ENCODE measurements at places on chromosomes 3 and 15.

DNA sequence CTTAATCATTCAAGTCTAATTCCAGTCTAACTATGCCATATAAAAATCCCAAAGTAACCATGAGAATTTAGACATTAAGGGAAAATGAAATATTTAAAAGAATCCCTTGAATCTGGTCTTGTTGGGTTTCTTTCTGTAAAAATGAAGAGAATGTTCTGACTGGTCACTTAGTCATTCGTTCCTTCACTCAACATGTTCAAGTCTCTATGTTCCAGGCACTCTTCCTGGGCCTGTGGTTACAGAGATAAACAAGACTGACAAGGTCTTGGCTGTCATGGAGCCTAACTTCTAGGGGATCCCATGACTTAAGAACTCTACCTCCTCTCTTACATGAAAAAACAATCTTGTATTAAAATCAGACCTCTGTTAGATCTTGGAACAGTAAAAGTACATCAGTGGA is 638.6 kb upstream of the TBL1XR1 start:
- no peak for DNase-seq

- DNase-seq: no peak
Observed at GRCh38 chr15:77187751-77188464, 117.0 kb upstream of the TSPAN3 start.

- DNase-seq: no peak
Observed at GRCh38 chr15:42158941-42159340, 2.5 kb upstream of the PLA2G4F start.

DNA sequence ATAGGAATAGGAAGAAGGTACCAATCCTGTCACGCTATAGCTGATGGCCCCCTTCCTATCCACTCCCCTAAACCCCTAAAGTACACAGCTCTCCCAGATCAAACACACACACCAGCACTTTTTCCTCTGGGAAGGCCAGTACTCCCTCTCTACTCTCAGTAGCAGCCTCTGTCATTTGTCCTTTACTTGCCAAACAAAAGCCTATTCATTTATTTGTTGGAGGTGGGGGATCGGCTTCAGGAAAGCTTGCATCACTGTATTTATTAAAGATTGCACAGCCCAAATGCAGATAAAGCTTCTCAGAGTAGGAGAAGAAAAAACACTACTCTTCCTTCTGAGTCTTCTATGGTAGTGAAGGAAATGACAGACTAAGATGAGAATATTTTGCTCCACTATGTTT is 429.7 kb upstream of the RASGRP1 start:
- no peak for DNase-seq

GRCh38 chr3:11282250-11283138 is 10.3 kb downstream of the ATG7 start:
- no peak for DNase-seq

GRCh38 chr15:43209059-43209824 is 11.6 kb downstream of the EPB42 start:
- DNase-seq: no peak

GRCh38 chr15:37789397-37789786 is 145.0 kb upstream of the TMCO5A start:
- DNase-seq: no peak

GRCh38 chr3:116474801-116475200 is 29.5 kb upstream of the LSAMP start:
- DNase-seq: no peak

DNA sequence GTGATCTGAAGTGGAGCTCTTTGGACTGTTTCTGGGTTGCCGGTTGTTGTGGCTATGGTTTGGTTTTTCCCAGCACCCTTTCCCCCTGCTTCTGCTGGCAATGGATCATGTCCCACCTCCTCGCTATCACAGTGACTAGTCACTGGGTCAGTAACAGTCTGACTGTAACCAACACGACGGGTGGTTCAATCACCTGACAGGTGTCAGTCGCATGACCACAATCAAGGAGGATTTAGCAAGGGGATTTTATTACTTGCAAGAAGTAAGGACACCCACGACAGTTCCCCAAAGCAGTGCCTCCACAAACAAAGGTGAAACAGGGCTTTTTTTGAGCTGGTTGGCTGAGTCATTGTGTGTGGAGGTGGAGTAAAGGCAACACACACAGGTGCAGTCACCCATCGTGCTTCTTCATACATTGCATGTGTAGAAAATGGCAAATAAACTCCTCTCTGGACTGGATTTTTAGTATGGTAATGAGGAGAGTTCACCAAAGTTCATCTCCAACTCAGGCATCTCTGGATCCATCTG is 58.8 kb upstream of the FAM3D start:
- DNase-seq: no peak

DNA sequence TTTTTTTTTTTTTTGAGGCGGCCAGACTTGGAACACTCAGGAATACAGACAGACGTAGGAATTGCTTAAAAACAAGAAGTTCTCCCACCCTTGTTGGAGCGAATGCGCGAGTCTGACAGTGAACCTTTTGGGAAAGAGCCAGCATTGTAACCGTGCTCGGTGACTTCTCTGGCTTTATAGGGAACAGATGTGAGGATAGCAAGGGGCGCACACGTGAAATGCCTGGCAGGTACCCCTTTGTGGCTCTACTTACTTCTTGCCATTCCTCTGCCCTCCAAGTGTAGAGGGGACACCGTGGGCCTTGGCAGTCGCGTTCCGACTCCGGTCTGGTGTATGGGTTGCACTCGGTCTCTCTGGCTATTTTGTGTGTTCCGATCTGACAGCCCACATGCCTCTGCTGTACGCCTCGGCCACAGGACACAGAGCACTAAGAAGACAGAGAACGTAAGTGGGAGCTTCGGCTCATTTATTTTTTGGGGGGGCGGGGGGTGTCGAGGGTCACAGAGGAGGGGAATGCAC is 126.4 kb downstream of the ADAMTS9 start:
- no peak for DNase-seq
